ENCODE measurements at places on chromosomes 2 and 18.

DNA sequence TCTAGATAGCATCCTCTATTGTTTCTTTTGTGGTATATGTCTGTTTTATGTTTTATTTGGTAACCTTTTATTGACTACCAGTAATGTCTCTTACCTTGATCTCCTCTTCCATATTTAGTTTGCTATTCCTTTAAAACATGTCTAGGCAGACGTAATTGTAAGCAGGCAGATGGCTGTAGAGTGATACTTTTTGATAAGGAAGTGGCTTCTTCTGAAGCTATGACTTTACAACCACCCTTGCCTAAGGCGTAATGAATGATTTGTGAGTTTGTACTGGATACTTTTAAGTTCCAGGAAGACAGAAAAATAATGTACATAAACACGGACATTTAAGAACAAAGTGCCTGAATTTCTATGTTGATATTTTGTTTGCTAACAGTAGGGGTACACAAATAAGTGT is 85.6 kb downstream of the ZNF804A start:
- DNase-seq: no peak

DNA sequence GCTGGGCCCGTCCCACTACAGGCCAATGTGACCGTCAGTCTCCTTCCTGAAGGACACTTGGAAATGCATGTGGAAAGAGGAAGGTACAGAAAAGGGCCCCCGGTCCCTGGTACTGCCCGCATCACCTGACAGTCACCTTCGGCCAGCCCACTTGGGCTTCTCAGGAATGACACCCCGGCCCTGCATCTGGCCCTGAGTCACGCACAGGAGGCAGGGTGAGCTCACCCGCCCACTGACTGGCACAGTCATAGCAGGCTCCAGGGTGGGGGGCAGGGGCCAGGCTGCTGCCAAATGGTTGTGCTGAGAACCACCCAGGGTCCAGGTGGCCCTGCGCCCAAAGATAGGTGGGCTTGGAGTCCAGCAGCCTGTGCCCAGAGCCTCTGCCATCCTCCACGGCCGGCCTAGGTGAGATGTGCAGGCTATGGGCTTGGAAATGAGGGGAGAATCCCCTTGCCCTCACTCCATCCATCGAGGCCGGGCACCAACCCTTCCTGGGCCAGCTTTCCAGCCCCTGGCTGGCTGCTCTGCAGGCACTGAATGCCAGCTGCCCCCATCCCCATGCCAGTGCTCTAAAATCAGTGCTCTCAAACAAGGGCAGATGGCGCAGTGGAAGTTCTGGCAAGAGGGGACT is 14.1 kb downstream of the EMX1 start:
- DNase-seq: no peak

DNA sequence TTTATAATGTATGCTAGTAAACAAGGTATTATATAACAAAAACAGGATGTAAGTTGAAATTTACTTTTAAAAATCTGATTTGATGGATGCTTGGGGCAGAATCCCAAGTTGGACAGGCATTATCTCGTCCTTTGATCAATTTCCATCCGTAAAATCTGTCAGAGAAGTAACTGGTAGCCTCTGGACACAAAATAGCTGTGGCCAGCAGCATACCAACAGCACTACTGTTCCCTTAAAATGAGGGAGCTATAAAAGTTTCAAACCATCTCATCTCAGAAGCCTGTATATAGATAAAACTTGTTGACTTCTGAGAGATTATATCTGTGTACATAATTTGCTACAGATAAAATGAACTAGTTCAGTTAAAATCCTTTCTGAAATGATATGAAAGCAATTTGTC is 14.7 kb upstream of the METAP1D start:
- DNase-seq: no peak

DNA sequence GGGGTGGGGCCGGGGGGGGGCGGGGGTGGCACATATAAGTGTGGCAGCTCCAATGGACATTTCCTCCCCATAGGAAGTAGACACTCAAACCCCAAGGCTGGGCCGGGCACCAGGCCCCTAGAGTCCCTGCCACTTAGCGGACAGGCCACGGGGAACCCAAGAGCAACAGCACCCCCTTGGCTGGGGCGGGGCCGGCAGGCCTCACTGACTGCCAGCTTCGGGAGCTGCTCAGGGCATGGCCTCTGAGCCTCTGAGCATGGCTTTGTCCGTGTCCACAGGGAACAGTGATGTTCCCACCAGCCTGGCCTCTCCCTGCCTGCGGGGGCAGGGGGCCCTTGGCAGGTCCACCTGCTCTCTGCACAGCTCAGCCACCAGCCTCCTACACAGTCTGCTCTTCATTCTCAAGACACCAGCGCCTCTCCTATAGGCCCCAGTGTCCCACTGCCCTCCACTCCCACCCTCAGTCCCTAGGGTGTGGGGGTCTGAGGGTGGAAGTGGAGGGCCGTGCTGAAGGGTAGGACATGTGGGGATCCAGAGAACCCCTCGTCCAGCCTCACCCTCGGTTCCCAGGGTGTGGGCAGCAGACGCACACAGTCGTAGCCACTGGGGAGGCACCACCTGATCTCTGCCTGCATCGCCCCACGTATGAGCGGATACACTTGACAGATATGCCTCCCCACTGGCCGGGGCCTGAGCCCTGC is 106.7 kb downstream of the FAM210A start:
- DNase-seq: no peak

Measured in NCI-H2107 (cell line).